ENCODE measurements at places on chromosomes 5 and 9.

- DNase-seq: no peak
Measured at GRCh38 chr5:45205403-45205961, 396.7 kb downstream of the MRPS30 start.

GRCh38 chr5:151079838-151080612, 809 bp downstream of the TNIP1 start:
- no peak for DNase-seq

DNA sequence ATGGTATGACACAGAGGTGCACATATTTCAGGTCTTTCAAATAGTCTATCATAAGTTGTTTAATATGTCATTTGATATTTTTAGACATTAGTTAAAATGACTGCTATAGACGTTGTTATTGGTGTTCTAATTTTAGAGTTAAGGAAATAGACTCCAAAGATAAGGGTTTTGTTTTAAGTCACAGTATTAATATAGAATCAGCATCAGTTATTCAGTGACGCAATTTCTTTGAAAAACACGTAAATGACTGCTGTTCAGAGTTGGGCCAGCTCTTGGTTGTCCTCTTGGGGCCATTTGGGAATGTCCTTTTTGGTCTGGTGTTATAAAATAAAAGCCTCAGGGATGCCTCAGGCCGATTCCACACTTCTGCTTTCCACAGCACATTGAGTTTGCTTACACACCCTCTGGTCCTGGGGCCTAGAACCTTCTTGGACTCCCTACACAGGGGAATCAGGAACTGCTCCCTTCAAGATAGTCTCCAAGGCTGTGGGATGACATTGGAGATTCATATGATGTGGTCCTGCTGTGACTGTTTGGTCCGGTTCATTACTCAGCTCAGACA, 14.3 kb downstream of the OTULIN start:
- no peak for DNase-seq

GRCh38 chr5:43533646-43534045, 18.7 kb upstream of the C5orf34 start:
- no peak for DNase-seq

DNA sequence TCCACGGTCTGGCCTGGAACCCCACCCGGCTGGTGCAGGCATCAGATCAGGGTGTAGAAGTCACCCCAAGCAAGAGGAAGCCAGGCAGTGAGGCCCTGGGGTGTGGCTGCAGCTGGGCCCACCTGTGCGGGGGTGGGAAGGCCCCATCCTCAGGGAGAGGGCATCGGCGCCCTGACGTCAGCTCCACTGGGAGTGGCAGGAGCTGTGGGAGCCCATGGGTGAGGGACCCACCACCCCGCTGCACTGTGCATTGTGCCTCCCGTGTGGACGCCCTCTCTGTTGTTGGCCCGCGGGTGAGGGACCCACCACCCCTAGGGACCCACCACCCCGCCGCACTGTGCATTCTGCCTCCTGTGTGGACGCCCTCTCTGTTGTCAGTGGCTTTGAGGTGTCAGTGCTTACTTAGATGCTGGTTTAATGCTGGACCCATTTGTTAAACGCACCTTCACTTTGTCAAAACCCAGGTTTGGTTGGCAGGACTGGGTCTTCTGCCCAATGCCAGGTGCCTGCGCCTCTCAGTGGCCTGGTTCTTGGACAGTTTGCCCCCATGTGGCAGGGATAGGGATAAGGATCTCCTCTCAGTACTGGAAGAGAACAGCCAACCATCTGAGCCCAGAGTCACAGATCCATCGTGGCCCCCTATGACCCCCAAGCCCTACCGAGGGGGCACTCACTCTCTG, 6.9 kb upstream of the EXOC3 start:
- DNase-seq: no peak

All from esophagus squamous epithelium (tissue), 5 donors.